Motor neuron (in vitro differentiated cells): ENCODE measurements at places on chromosomes 2 and 18.

- ATAC-seq = no peak
Measured at GRCh38 chr2:82395531-82395930, 2063.5 kb downstream of the SUCLG1 start.

DNA sequence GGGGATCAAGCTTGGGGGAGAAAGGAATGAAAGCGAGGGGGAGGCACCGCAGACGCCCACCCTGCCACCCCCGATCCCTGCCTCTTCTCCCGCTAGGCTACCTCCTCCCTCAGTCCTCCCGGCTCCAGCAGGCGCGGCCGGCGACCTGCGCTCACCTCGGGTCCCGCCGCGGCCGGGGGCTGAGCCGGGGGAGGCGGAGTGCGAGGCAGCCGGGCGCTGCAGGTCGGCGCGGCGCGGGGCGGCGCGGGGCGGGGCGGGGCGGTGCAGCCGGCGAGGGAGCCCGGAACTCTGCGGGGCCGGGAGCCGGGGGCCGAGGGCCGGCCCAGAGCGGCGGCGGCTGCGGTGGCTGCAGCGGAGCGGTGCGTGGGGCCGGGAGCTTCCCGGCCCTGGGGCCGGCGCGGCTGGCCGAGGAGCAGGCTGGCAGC, 477 bp downstream of the ACVR1 start:
- ATAC-seq = peak; percentile 44

GRCh38 chr2:111099402-111099801, 21.3 kb upstream of the BCL2L11 start:
- ATAC-seq = no peak

DNA sequence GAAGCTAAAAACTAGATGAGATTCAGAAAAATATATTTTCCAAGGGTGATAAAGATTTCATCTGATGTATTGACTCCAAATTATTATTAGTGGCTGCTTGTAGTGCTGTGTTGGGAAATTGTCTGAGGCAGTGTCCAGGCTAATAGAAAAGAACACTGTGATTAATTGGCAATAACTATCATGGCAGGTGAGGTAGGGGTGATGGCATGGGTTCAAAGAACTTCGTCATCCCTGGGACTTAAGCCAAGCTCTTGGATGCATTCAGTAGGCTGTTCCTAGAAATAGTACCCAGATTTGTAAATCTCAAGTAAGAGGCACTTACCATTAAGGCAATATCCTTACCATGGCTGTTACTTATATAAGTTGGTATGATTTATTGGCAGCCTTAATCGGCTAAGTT, 13.2 kb upstream of the RAPGEF4 start:
- peak; percentile 34 for ATAC-seq

- ATAC-seq = no peak
Measured at GRCh38 chr2:64021578-64021977, 2.4 kb upstream of the VPS54 start.

DNA sequence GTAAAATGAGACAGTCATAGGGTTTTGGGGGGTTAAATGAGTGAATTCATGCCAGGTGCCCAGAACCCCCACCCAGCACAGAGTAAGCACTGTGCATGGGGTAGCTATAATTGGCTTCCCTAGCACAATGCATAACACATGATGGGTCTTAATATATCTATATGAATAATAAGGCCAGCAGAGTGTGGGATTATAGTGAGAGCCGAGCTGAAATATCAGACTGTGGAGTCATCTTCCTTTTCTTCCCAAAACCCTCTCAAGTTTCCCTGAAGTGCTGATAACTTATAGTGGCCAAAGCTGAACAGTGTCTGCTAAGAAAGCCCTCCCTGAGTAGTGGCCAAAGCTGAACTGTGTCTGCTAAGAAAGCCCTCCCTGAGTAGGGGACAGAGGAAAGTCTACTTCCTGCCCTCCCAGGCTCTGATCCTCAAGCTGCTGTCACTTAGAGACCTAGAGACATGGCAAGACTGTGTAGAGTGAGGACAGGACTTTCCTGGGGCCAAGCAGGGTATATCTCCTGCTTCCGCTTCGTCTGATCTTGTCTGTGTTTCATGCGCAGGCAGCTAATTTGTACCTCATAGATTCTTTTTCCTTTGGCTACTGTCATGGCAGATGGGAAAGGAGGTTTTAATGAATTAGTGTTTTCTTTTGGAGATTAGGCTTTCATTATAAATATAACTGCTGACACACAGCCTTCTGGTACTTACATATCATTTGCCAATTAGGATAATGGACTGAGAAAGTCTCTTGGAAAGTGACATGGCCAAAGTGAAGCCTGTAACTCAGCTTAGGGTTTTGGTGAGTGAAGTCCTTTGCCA, 94.9 kb downstream of the FHOD3 start:
- ATAC-seq = no peak

- no peak for ATAC-seq
Measured at GRCh38 chr2:219120082-219120481, 40.5 kb downstream of the NHEJ1 start.

- no peak for ATAC-seq
Measured at GRCh38 chr2:109450574-109451273, 163.0 kb downstream of the SEPTIN10 start.

DNA sequence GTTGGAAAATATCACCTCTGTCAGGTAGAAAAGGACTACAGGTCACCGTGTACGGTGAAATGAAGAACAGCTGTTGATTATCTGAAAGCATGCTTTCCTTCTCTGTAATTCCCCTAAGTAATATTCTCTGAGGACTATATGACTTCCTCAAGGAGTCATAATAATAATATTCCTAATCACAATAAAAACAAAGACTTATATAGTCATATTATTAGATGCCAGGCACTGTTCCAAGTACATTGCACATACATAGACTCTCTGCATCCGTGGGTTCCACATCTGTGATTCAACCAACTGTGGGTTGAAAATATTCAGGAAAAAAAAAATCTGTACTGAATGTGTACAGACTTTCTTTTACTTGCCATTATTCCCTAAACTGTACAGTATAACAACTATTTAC, 512.4 kb upstream of the ID2 start:
- no peak for ATAC-seq

GRCh38 chr2:190838492-190838910, 42.1 kb upstream of the GLS start:
- no peak for ATAC-seq

DNA sequence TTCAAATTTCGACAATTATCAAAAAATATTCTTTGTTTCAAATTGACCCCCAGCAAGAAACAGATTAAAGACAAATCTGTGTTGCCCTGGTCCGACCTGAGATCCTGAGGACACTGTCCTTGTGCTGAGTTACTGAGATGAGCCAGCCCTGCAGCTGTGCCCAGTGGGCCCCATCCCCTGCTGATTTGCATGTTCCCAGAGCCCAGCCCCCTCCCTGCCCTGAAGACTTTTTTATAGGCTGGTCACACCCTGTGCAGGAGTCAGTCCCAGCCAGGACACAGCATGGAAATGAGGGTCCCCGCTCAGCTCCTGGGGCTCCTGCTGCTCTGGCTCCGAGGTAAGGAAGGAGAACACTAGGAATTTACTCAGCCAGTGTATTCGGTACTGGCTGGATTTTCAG, 31.4 kb upstream of the ZNG1B start:
- peak; percentile 71 for ATAC-seq

DNA sequence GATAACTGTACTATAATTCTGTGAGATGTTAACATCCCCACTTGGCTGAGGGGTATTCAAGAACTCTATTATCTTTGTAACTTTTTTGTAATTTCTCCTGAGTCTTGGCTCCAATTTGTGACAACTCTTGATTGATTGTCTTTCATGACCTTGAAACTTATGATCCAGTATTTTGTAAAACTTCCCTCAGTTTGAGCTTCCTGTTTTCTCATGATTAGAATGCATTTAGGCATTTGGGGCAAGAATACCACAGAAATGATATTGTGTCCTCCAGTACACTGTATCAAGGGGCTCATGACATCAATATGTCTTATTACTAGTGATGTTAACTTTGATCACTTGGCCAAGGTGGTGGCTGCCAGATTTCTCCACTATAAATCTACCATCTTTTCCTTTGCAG, 37.4 kb downstream of the PNO1 start:
- no peak for ATAC-seq

DNA sequence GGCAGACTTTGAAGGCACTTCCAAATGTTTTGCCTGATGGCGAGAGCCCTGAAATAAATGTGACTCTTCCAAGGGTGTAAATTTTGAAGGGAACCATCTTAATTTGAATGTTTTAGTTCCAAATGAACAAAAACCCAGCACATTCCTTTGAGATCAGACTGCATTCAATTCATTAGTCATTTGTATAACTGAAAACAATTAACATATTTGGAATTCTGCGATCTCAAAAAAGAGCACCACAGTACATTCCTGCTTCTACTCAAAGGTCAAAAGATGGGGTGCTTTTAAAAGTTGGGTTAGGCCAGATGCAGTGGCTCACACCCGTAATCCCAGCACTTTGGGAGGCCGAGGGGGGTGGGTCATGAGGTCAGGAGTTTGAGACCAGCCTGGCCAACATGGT, 38.2 kb upstream of the CHRNA1 start:
- ATAC-seq = no peak

DNA sequence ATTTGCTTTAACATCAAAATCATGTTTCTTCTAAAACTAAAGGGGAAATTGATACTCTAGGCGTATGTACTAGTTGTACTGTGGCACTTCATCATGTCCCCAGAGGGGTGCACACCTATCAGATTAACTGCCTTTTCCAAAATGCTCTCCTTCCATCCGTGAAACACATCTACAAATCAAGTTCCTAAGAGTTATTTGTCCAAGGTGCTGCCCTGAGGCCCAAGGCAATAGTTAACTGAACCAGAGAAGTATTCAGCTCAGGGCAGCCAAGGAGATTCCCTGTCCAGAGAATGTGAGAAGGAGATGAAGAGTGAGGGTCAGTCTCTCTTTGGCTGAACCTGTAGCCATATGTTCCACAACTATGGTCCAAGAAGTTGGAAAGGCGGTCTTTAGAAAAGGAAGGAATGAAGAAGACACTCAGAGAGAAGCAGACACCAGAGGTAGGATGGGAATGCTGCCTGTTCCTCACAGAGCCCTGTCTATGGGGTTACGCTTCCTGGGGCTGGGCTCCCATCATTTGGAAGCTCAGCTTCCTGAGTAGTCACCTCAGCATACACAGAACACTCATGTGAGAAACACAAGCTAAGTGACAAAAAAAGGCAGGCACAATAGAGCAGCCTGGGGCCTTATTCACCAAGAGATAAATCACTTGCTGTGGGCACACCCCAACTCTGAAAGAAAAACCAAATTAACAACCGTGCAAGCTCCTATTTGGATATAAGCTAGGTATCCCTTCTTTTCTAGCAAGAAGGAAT, 55.6 kb downstream of the ANKRD44 start:
- peak; percentile 97 for ATAC-seq

GRCh38 chr2:158776231-158776630, 18.9 kb upstream of the DAPL1 start:
- peak; percentile 18 for ATAC-seq

DNA sequence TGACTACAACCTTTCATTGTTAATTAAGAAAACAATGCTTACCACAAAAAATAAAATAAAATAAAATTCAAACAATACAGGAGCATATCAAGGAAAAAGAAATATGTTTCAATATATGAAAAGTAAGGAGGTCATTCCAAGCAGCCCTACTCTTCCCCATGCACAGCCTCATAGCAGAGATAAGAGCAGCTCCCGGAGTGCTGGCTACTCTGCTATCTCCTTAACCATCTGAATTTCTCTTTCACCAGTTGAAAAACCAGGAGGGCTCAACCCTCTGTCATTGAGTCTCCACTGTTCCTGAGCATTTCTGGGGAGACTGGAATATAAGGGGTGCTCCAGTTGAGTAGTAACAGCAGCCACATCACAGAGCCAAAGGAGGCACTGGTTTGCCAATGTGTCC, 201.4 kb downstream of the TCF4 start:
- ATAC-seq = no peak

- ATAC-seq = no peak
Measured at GRCh38 chr2:239399433-239399920, 1.3 kb downstream of the HDAC4 start.

DNA sequence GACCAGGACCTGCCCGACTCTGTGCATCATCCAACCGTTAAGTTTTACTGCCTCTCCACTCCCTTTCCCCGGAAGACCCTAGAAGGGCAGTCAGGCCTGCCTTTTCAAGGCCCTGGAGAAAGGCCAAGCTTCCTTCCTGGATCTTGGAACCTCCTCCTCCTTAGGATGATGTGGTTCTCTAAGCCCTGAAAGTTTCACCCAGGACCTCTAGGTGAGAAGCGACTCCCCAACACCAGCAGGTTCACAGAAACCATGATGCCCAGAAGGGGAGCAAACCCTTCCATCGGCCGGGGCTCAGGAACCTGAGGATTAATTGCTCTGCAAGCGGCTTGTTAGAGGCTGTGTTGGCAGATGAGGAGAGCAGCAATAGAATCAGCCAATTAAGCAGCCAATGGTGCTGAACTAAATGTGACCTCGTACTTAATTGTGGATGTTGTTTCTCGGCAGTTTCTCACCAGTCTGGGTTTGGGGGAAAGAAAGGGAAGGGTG, 94.2 kb upstream of the FZD7 start:
- ATAC-seq = no peak

DNA sequence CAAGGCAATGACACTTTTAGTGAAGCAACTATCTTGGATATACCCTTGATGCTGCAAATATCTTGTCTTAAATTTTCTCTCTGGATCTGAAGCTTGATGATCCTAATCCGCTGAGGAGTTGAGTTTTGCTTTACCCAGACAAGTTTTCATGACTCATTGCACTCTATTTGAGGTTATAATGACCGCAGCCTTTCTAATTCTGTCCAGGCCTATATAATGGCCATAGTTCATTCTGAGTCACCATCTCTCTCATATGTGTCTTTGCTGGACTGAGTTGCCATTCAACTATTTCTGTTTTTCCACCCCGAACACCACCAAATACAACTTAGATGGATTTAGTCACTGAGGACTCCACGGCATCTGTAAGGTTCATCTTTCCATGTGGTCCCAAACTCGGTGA, 802.1 kb upstream of the FAM98A start:
- ATAC-seq = no peak
